ENCODE measurements at places on chromosomes 13 and 19. TPM values are rescaled to one million over a fixed set of nuclear protein-coding genes. Genes with fewer than 3 reads are reported as not detected.

- peak; percentile 73 for DNase-seq
Measured at GRCh38 chr13:98158172-98158899, 15.4 kb downstream of the FARP1 start.

DNA sequence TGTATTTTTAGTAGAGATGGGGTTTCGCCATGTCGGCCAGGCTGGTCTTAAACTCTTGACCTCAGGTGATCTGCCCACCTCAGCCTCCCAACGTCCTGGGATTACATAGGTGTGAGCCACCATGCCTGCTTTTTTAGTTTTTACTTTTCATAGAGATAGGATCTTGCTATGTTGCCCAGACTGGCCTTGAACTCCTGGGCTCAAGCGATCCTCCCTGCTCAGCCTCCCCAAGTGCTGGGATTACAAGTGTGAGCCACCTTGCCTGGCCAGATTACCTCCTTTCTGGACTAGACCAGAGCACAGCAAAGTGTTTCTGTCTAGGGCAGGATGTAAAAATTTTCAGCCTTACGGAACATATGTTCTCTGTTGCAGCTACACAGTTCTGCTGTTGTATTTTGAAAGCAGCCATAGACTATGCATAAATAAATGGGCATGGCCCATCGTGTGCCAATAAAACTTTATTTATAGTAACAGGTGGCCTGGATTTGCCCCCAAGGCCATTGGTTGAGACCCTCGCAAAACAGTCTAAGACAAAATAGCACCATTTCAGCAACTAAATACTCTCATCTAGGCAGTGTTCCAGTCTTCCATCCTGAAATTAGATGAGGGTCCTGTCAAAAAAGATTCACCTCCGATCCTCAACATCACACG is 36.0 kb downstream of the GNG7 start:
- no peak for DNase-seq

DNA sequence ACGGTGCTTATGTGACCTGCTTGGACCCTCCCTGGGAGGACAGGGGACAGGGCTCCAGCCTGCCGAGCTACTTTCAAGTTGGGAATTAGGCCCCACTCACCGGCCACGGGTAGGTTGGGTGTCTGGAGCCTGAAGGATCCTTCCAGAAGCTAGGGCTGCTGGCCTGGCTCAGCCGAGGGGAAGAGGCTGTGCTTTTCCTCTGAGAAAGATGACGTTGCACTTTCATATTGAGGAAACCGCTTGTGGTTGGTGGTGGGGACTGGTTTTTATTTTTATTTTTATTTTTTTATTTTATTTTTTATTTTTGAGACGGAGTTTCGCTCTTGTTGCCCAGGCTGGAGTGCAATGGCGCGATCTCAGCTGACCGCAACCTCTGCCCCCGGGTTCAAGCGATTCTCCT is at the start of gene TMEM150B:
Gene TMEM150B (minus strand): TSS at position 170 of the 400 bp plus-strand sequence. CDS start 4,305 bp downstream, outside the sequence.
- no peak for DNase-seq

- no peak for DNase-seq
Measured at GRCh38 chr19:15235781-15236180, 3.5 kb upstream of the EPHX3 start.

DNA sequence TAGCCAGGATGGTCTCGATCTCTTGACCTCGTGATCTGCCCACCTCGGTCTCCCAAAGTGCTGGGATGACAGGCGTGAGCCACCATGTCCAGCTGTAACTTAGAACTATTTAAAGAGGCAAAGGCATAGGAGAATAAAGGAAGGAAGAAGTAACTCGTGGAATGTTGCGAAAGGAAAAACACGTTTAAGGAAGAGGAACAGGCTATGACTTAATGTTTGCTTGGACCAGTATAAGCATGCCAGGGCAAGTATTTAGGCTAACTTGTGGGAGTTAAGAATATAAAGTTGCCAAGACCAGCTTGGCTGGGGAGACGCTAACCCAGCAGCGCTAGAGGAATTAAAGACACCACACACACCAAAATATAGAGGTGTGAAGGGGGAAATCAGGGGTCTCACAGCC is 33.5 kb downstream of the ZNF844 start:
- DNase-seq, result no peak

DNA sequence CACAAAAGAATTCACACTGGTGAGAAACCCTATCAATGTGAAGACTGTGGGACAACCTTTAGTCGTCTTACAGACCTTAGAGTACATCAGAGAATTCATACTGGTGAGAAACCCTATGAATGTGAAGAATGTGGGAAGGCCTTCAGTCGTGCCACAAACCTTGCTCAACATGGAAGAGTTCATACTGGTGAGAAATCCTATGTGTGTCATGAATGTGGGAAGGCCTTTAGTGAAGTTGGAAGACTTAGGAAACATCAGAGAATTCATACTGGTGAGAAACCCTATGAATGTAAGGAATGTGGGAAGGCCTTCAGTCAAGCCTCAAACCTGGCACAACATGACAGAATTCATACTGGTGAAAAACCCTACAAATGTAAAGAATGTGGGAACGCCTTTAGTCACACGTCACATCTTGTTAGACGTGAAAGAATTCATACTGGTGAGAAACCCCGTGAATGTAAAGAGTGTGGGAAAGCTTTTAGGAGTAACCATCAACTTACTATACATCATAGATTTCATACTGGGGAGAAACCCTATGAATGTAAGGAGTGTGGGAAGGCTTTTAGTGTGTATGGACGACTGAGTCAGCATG is 24.0 kb upstream of the ZNF573 start:
- no peak for DNase-seq

- no peak for DNase-seq
Measured at GRCh38 chr13:112849500-112849899, 119.5 kb upstream of the MCF2L start.

- DNase-seq, result peak; percentile 60
Measured at GRCh38 chr19:14139944-14140343, 3.6 kb upstream of the ASF1B start.

- no peak for DNase-seq
Measured at GRCh38 chr19:34989298-34989697, 10.8 kb upstream of the GRAMD1A start.

DNA sequence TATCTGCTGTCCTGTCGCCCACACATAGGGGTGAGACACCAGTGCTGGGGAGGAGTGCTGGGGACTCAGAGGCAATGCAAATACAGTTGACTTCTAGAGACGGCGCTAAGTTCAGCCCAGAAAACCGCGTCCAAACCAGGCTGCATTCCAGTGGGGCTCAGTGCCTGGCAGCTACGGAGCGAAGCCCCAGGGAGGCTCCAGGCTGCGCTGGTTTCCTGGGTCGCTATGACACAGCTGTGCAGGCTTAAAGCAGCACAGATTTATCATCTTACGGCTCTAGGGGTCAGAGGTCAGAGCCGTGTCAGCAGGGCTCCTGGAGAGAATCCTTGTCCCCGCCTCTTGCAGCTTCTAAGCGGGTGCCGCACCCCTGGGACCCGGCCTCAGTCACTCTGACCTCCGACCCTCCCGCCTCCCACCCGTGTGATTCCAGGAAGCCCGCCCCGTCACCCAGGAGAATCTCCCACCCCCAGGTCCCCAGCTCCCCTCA is 61.6 kb downstream of the ANKRD10 start:
- no peak for DNase-seq

DNA sequence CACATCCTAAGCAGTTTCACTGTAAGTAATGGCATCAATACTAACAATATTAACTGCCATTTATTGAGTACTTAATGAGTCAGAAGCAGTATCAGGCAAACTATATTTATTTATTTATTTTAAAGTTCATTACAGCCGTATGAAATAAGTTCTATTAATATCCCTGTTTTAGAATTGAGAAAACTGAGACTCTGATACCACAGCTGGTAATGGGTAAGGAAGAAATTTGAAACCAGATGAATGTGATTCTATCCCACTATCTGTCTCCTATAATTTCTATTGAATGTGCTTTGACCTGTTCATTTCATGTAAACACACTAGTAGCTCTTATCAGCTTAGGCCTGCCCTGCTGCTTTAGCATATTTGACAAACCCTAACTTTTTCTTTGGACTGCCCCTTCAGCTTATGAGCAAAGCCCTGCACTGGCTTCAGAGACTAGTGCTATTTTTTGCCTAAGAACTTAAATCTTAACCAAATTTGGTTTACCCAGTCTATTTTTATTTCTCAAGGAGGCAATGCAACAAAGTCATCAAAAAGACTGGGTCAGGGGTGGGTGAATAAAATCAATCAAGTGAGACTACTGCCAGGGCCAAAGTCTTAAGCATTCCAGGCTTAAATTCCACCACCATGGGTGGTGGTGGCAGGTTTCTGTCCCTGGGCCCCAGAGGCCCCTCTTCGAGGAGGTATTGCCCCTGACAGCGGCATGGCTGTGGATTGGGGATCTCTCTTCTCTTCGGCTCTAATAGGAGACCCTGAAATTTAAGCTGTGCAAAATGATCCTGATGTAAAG is 143.4 kb downstream of the DLEU7 start:
- DNase-seq, result no peak

DNA sequence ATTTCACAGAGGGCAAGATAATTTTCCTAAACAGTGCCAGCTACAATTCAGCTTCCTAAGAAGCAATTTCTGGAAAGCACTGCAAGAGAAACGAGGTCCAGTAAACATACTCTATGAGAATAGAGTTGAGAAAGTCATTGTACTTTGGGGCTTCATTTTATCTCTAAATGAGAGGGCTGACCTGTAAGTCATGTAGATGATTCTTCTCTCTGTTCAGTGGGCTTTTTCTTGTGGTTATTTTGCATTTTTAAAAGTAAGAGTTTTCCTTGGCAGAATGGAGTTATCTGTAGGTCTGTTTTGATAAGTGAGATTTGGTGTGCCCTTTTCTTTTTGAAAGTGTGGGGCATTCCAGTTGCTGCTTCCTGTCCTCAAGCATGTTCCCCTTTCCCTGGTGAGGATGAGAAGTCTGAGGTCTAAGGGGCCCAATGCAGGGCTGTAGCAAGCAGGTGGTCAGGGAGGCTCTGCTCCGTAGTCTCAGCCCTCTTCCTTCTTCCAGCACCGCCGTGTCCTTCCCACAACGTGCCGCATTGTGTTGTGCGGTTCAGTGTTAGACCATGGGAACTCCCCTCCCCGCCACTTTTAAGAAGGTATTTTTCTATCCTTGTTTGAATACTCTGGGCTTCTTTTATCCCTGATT is 86.3 kb downstream of the ARHGEF7 start:
- no peak for DNase-seq

DNA sequence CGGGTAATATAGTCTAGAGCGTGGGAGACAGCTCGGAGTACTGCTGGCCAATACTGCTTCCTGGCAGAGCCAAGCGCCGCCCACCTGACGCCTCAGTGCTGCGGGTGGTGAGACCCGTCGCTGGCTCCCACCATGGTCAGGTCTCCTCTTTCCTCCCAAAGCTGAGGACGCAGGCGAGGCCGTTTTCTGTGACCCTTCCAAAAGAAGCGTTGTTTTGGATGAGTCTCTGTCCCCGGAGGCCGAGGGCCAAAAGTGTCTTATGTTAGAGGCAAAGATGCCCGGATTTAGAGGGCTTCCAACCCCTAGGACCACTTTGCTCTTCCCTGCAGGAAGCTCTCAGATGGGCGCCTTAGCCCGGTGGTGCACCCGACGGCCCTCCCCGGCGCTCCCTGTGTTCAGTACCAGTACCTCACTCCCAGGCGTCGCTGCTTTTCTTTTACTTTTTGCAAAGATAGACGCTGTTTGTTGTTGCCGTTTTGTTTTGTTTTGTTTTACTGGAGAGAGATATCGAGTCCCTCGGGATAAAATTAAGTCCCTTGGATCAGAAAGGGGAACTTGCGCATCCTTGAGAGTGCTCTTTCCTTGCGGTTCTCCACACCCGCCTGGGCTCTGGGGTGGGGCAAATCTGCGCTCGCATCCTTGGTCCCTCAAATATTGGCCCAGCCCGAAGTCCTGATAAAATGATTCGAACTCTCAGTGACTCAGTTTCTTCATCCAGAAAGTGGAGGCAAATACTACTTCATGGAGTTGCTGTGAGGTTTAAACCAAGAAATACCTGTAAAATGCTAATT is 7.0 kb downstream of the PDX1 start:
- no peak for DNase-seq

DNA sequence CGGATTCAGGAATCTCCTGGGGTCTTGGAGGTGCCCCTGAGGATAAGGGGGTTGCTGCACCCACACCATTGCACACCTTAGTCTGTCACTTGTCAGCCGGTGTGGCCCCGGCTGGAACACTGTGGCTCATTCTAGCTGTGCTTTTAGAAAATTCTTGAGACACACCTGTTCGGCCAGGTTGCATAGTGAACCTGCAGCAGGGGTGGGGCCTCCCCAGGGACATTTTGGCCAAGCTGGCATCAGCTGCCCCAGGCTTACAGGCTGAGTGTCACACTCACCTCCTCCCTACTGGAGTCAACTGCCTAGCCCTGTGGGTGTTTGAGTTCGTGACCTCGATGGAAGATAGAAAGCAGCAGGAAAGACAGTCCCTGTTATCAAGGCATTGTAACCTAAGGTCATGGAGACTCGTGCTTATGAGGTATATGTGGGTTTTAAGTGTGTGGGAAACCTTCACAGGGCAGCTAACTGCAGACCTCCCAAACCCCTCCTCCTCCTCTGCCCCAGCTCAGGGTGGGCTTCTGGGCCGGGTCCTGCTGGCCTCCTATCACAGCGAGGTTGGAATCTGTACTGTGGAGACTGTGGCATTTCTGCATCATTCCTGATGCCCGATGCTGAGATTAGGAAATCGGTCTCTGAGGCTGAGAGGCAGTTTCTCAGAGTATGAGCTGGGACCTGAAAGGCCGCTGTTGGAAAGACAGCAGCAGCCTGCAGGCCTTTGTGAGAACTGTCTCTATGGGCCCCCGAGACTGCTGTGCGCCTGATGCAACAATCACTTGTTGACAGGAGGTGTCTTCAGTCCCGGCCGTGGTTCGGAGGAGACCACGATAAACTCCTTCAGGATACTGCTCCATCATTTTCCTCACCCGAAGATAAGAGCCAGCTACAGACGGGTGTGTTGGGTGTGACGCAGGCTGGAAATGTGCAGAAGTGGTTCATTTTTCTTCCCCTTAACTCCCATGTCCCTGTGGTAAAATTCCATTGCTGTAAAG is 72.2 kb downstream of the ATP11A start:
- peak; percentile 79 for DNase-seq

GRCh38 chr13:52002361-52002760 is 8.9 kb downstream of the ATP7B start:
- DNase-seq, result no peak

DNA sequence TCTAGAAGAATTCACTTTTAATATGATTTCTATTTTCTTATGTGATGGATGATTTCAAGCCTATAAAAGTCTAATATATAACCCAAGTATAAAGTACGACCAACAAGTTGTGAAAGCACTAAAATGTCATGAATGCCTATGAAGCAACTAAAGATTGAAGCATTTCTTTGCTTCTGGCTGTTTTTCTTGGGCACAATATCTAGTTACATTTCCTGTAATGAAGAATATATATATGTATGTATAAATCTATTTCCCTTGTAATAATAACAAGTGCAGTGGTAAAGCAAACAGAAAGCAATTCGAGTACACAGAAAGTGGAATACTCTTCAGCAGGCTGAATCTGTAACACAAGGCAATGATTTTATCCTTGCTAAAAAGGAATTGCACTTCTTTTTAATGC is 5.4 kb downstream of the PCDH20 start:
- DNase-seq, result no peak

- DNase-seq, result no peak
Measured at GRCh38 chr13:81017513-81018152, 676.7 kb upstream of the SPRY2 start.

MTUS2 gene
- 79.1 TPM for total RNA-seq

ZNF579 gene
- total RNA-seq, result 15.5 TPM

TMPRSS9 gene
- 0.12 TPM for total RNA-seq

KCNRG gene
- 0.35 TPM for total RNA-seq

CFD gene
- 590 TPM for total RNA-seq

CERS1 gene
- 1.1 TPM for total RNA-seq
